ENCODE measurements at places on chromosomes 3 and 15. TPM values are rescaled to one million over a fixed set of nuclear protein-coding genes. Genes with fewer than 3 reads are reported as not detected.

ST8SIA2 gene
- 2.9 TPM for total RNA-seq

GRCh38 chr3:88779482-88779881 is 327.9 kb upstream of the EPHA3 start:
- H3K4me3 ChIP-seq = no peak overlapping the region
- DNase-seq = no peak
- H3K36me3 ChIP-seq = peaks cover 6% of the 10 kb centered on the region
- H3K4me1 ChIP-seq = no peaks in the 10 kb centered on the region
- H3K27me3 ChIP-seq = no peaks in the 10 kb centered on the region

DNA sequence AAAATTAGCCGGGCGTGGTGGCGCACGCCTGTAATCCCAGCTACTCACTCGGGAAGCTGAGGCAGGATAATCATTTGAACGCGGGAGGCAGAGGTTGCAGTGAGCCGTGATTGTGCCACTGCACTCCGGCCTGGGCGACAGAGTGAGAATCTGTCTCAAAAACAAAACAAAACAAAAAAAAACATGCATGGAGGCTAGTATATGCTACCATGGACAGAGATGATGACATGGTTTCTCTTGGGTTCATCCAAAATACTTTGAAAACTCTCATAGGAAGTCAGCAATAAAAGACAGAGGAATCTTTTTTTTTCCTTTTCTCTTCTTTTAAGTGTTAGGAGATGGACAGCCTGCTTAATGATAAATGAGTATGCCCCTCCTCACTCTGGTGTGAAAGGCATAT is 137.7 kb upstream of the MB21D2 start:
- peaks cover 15% of the 10 kb centered on the region for H3K4me1 ChIP-seq
- H3K27ac ChIP-seq = no peak overlapping the region
- no peak overlapping the region for H3K4me3 ChIP-seq

GRCh38 chr3:177322881-177323280 is 125.6 kb upstream of the TBL1XR1 start:
- no peak overlapping the region for H3K4me3 ChIP-seq
- DNase-seq = no peak
- no peaks in the 10 kb centered on the region for H3K36me3 ChIP-seq
- H3K27ac ChIP-seq = no peak overlapping the region
- peaks cover 5% of the 10 kb centered on the region for H3K4me1 ChIP-seq

RTP3 gene
- total RNA-seq = not detected

Measured in WTC11 (cell line).